BJ (cell line): ENCODE measurements at places on chromosomes 5 and 9.

DNA sequence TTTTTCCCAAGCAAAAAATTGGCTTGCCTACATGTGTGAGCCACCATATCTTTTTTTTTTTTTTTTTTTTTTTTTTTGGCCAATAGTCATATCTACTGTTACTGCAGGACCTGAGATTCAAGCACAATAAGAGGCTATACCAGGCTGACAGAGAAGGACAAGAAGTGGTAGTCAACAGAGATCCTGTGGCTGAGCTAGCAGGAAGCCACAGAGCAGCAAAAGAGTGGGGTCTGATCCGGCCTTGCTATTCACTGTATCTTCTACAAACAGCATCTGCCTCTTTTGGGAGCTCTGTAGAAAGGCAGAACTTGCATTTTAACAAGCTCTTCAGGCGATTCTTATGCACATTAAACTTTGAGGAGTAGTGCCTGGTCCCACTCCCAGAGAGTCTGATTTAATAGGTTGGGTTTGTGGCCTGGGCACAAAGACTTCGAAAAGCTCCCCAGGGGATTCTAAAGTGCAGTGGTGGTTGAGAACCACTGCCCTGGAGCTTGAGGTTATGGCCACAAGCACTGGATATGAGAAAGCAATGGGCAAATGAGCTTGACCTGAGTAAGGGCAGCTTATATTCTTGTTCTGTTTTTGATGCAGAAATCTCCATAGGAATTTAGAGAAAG lies 162.8 kb downstream of the PIK3R1 start:
- DNase-seq: no peak

- no peak for DNase-seq
These were observed 81.4 kb upstream of the ZNF618 start for GRCh38 chr9:113794721-113795120.

- DNase-seq: no peak
These were observed 139.6 kb downstream of the GLIS3 start for GRCh38 chr9:4160249-4160648.

GRCh38 chr5:112862085-112862484 lies 998 bp downstream of the SRP19 start:
- DNase-seq: no peak

DNA sequence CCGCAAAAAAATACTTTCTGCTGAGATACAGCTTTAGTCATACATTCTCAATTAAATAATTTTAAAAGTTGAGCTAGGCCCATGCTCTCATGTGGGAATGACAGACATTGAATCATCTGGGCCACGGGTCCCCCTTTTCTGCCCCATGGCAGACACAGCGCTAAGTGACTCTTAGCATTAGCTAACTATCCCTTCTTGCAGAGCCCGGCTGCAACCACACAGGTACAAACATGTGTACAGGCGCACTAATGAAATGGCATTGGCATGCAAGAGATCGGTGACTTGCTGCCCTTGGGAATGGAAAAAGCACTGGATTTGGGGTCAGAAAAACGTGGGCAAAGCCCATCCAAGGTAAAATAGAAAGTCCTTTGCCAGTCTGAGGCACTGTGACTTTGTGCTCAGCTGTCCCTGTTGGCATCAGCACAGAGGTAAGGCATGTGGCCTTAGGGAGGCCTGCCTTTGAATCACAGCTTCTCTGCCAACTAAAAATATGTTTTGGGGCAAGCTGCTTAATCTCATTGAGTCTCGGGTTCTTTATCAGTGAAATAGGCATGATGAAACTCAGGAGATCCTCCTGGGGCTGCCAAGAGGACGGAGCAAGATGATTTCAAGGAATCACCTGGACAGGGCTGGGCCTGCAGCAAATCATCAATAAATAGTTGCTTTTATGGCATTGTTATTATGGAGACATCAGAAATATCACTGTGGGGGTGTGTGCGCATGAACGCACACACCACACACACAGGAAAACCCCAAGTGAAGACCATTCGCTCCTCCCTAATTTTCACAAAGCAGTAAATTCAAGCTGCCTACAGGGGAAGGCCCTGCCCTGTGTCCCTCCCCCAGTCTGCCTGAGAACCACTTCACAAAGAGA lies 54.2 kb downstream of the WHRN start:
- DNase-seq: no peak

GRCh38 chr5:11595045-11595444 lies 309.2 kb downstream of the CTNND2 start:
- no peak for DNase-seq

- no peak for DNase-seq
These were observed 55.8 kb downstream of the ANXA2R start for GRCh38 chr5:42984307-42984706.

GRCh38 chr5:73816656-73817420 lies 190.8 kb downstream of the ARHGEF28 start:
- peak; percentile 50 for DNase-seq

GRCh38 chr5:64206653-64207052 lies 41.0 kb downstream of the RNF180 start:
- no peak for DNase-seq

DNA sequence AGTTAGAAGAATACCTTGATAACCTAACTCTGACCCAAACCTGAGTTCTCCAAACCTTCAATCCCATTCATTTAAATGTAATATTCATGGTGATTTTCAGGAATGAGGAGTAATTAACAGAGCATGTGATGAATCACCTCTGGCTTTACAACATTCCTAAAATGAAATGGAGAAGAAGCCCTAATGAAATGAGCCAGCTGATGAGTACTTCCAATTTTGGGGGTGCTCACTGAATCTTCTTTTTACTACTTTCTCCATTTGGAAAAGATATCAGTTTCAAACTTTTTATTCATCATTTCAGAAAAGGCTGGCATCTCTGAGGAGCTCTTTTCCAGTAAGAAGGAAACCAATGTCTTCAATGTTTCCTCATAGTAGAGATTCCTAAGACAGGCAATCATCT lies 2.9 kb upstream of the SPINK5 start:
- DNase-seq: no peak

- DNase-seq: no peak
These were observed 241.6 kb upstream of the CD180 start for GRCh38 chr5:67437905-67438845.

DNA sequence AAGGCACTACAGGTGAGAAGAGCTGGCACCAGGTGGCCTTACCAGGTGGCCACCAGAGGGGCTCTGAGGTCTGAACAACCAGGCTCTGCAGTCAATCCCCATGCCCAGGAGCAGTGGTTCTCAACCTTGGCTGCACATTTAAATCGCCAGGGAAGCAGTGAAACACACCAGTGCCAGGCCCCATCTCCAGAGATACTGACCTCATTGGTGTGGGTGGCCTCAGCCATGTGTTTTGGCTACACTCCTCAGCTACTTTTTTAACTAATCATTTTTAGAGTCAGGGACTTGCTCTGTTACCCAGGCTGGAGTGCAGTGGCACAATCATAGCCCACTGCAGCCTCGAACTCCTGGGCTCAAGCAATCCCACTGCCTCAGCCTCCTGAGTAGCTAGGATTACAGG lies 56.0 kb downstream of the GABBR2 start:
- no peak for DNase-seq

DNA sequence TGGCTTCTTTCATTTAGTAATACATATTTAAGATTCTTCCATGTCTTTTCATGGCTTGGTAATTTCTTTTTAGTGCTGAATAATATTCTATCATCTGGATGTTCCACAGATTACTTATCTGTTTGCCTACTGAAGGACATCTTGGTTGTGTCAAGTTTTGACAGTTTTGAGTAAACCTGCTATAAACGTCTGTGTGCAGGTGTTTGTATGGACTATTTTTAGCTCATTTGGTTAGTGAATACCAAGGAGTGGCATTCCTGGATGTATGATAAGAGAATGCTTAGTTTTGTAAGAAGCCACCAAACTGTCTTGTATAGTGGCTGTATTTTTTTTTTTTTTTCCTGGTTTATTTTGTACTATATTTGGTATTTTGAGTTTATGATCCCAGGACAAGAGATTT lies 38.4 kb downstream of the PRRC1 start:
- no peak for DNase-seq

DNA sequence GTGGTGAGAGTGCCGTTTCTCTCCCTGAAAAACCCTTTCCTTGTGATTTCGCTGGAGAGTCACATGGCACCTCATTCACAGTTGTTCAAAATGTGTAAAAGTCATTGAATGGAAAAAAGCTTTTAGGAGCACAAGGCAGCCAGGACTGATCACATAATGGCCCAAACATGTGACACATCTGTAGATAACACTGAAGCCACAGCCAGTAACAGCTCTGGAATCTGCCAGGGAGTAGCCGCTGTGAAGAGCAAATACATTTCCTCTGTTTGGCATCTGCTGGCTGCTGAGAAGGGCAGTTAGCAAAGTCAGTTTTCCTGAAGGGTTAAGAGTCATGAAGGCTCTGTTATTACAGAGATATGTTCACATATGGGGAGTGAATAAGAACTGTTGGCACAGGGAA lies 271.8 kb downstream of the NNT start:
- DNase-seq: peak; percentile 31

- no peak for DNase-seq
These were observed 77.3 kb downstream of the WNK2 start for GRCh38 chr9:93261281-93261680.

- no peak for DNase-seq
These were observed 3.3 kb downstream of the OTULIN start for GRCh38 chr5:14667770-14668169.

DNA sequence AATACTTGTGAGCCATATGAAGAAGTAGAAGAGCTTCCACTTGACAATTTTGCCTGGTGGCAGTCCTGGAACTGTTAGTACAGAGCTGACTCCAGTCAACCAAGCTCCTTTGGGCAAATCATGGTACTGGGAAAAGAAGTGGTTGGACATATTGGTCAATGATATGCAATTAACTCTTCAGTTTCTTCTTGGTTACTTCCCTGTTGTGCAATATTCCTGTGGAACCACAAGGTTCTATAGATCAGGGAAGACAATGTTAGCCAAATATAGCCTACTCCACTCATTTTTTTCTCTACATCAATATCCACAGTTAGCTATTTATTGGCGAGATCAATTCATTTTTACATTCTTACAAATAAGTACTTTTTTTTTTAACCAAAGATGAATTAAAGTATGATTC lies 14.4 kb upstream of the GDA start:
- DNase-seq: no peak

GRCh38 chr5:174073122-174073660 lies 27.7 kb downstream of the NSG2 start:
- no peak for DNase-seq

DNA sequence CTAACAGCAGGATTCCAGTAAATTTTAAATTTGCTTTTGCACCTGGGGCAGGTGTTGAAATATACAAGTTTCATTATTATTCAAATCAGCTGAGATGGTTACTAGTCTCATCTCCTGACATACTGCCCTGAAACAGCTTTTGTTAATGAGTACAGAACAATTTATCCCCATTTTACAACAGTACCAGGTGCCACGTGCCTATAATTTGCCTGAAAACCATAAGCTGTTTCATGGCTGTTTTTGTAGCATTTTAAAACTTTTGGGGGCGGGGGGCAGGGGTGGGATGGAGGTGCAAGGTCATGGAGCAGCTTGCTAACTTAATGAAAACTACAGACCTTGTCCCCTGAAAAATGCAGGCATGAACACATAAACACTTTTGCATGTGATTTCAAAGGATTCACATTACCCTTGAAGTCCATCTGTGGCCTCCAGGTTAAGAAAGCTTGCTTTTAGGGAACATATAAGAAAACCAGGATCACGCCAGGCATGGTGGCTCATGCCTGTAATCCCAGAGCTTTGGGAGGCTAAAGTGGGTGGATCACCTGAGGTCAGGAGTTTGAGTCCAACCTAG lies 42.1 kb downstream of the TIMD4 start:
- no peak for DNase-seq

DNA sequence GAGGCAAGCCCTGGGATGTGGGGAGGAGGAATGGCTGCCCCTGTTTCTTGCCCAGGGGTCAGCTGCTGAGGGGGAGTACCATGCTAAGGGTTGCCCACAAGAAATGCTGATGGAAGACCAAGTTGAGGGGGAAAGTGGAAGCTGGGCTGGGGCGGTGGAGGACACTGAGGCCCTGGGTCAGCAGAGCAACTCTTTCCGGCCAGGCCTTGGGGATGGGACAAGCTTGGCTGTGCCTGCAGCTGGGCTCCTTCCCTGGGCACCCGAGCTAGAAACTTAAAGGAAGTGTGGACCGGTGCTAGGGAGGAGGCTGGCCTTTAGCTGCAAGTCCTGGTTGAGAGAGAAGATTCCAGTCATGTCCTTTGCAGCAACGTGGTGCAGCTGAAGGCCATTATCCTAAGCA lies 22.7 kb downstream of the CSF1R start:
- no peak for DNase-seq

DNA sequence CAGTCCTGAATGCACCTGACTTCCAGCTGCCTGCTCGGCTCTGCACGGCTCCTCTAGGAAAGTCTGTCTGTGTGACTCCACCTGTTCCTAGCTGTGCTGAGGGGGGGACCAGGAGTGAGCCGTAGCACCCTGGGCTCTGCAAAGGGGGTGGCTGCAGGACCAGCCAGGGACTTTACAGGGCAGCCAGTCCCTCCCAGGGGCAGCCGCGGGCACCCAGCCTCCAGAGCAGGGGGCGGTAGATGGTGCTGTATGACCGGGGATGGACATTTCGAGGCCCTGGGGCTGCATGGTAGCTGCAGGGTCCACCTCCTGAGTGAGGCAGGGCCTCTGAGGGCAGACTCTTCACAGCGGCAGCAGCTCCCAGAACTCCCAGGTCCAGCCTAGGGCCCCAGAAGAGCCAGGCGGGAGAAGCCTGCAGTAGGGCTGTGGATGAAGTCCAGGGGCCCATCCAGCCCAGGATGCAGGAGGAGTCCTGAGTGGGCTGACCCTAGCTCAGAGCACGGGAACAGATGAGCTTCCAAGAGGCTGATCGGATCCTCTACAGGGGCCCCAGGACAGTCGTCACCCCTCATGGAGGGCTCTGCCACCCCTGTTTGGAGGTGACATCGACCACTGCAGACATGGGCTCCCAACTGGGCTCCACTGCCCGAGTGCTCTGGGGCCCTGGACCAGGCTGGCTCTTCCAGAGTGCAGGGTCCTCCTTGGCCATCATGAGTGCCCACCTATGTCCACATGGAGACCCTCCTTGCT lies 105.4 kb downstream of the ZNF354C start:
- DNase-seq: no peak

DNA sequence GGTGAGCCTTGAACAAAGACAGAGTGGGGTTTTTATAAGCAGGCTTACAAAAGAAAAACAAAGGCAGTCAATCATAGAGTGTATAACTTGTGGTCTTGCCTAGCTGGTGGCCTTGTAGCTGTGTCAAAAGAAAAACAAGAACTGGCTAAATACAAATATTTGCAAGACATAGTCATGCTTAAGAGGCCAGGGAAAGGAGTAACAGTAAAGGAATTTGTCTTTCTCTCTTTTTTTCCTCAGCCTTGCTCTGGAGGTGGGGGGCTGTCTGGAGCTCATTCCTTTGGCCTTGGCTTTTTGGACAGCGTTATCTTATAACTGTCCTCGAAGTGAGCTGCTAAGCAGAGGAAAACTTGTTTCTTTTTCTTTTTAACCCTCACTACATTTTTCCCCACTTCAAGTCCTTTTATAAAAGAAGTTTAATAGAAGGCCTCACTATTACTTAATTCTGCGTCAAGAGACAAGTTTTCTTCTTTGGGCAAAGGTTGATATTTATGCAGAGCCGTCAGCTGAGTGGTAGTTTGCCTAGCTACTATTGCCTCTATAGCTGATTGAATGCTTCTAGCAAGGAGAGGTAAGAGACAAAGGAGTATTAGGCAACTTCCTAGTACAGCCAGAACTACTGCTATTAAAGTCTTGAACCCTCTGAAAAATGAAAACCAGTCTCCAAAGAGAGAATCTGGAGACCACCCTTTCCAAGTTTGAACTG lies 14.3 kb downstream of the CEL start:
- peak; percentile 67 for DNase-seq
